ENCODE measurements at places on chromosomes 2 and 18.

GRCh38 chr2:230893841-230894781, 29.4 kb downstream of the ITM2C start:
- no peak for DNase-seq

- DNase-seq = peak; percentile 32
These were observed 4.2 kb upstream of the POU3F3 start for GRCh38 chr2:104849618-104850141.

GRCh38 chr2:15744820-15745219, 153.2 kb downstream of the DDX1 start:
- DNase-seq = no peak

GRCh38 chr2:239673641-239674040, 272.8 kb upstream of the HDAC4 start:
- no peak for DNase-seq

- no peak for DNase-seq
These were observed 202.0 kb downstream of the GLI2 start for GRCh38 chr2:120937686-120938044.

GRCh38 chr18:13640266-13640860, 86.0 kb downstream of the FAM210A start:
- no peak for DNase-seq

Data from activated CD8-positive, alpha-beta memory T cell treated with anti-CD3 and anti-CD28 coated beads for 1 hour (primary cell).